ENCODE measurements at places on chromosomes 2 and 18. TPM values are rescaled to one million over a fixed set of nuclear protein-coding genes. Genes with fewer than 3 reads are reported as not detected.

DNA sequence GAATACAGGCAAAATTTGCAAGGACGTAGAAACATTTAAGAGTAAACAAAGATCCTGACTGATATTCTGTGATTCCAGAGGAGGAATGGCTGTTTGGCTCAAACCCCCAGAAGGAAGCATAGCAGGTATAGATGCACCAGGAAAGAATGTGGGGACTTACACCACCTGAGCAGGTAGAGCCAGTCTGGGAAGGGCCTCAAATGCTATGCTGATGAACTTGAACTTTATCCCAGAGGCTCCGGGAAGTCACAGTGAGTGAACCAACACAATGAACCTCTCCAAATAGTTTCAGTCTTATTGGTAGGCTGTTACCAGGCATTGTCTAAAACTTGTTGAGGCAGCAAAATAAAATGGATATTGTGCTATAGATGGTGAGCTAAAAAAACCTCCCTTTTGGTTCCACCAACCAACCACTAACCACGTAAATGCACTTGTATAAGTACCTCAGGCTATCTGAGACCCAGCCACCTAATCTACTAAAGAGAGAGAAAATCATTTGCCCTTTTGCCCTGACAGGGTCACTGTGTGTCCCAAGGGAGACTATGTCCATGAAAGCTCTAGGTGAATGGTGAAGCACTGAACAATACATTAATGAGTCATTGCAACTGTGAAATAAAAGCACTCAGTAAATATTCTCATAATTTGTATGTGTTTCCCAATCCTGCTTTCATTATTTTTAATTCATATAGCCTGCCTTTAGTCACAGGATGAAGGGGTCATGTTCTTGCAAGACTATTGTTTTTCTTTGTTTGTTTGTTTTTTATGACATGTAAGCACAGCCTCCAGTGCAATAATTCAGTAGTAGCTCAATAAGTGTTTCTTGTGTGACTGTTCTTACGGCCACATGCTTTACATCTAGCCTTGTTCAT lies 911.6 kb downstream of the EPHA4 start:
- H3K27me3 ChIP-seq: no peaks in the 10 kb centered on the region
- H3K36me3 ChIP-seq: no peaks in the 10 kb centered on the region
- H3K4me1 ChIP-seq: no peaks in the 10 kb centered on the region
- H3K27ac ChIP-seq: no peak overlapping the region

- no peaks in the 10 kb centered on the region for H3K27me3 ChIP-seq
- H3K27ac ChIP-seq: no peak overlapping the region
- no peaks in the 10 kb centered on the region for H3K36me3 ChIP-seq
These were observed 49.8 kb downstream of the QPCT start for GRCh38 chr2:37394263-37394662.

- peaks cover 14% of the 10 kb centered on the region for H3K4me1 ChIP-seq
- peak; percentile 60 for DNase-seq
- H3K27me3 ChIP-seq: no peaks in the 10 kb centered on the region
- no peaks in the 10 kb centered on the region for H3K36me3 ChIP-seq
These were observed 95.0 kb downstream of the TNFRSF11A start for GRCh38 chr18:62420151-62420512.

Gene SH3RF3
- 7.3 TPM for total RNA-seq

DNA sequence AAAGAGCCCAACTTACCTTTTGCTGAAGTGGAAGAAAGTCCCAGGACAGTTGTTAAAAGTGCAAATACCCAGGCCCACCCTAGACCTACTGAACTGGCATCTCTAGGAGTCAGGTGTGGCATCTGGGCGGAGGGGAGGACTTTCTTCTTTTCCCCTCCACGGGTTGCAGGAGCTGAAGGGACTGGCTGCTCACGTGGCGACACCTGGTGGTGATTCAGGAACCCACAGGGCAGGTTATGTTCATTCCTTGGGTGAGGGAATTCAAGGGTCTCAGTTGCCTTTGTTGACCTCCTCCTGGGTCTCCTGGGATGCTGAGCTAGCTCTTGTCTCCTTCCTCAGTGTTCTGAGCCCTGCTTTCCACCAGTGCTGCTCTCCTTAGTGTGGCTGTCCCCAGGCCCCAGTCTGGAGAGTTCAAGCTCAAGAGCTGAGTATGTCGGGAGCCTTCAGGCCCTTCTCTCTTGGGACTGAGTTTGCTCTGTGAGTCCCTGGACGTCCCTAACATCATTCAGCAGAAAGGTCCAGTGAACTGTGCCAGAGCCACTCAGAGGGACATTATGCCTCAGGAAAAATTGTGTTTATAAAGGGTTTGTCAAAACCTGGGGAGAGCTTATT lies 56.9 kb downstream of the DYSF start:
- H3K4me1 ChIP-seq: no peaks in the 10 kb centered on the region
- DNase-seq: peak; percentile 19
- no peak overlapping the region for H3K4me3 ChIP-seq
- H3K27me3 ChIP-seq: no peaks in the 10 kb centered on the region
- no peaks in the 10 kb centered on the region for H3K36me3 ChIP-seq

DNA sequence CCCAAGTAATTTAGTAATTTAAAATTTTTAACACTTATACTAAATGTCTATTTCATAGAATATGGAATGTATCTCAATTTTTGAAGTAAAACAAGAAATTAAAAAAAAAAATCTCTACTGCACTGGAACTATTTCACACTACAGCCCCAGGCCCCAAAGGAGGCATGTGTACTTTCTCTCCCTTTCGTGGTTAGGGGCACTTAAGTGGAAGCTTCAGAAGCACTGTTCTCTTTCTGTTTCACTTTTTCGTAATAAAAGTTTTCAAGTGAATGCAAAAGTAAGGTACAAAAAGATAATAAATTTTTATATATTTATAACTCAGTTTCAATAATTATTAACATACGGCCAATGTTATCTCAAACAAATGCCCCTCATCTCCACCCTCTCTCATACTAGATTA lies 123.8 kb upstream of the STON1 start:
- DNase-seq: no peak
- H3K4me1 ChIP-seq: no peaks in the 10 kb centered on the region
- no peak overlapping the region for H3K27ac ChIP-seq
- no peak overlapping the region for H3K4me3 ChIP-seq
- no peaks in the 10 kb centered on the region for H3K27me3 ChIP-seq

DNA sequence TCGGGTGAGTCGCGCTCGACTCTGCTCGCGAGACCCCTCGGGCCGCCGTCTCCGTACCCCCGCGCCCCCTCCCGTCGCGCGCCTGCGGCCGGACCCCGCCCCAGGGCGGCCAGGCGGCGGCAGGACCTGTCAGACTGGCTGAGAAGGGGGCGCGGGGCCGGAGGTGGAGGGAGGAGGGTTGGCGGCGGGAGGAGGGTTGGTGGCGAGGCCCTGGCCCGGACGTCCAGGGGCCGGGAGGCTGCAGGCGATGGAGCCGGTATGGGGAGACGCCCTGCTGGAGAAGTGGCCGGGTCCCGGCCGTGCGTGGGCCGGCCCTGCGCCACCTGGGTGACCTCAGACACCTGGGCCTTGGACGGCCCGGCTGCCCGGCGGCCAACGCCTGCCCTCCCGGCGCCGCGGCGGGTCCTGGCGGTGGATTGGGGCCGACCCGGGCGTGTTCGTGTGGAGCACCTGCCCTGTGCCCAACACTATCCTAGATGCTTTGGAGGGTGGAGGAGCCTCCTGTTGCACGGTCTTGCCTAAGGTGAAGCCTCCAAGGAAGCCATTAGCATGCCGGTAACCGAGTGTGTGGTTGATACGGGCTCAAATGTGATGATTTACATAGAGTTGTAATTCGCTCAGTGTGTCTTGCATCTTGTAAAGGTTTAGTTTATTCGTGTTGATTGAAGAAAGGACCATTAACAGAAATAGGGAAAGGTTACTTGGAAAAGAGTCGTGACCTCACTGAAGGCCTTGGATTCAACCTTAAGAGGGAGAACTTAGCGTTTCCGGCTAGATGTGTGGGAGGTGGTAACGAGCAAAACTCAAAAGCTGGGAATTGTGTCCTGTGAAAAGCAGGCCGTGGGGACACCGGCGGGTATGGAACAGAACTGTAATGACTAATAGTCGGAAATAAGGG lies 550 bp downstream of the MYL12B start:
- peak overlapping the region; percentile 98 for H3K27ac ChIP-seq
- H3K27me3 ChIP-seq: no peaks in the 10 kb centered on the region
- DNase-seq: peak; percentile 39
- peak overlapping the region; percentile 100 for H3K4me3 ChIP-seq
- H3K36me3 ChIP-seq: peaks cover 21% of the 10 kb centered on the region

- peaks cover 16% of the 10 kb centered on the region for H3K4me1 ChIP-seq
- peak overlapping the region; percentile 81 for H3K27ac ChIP-seq
- H3K4me3 ChIP-seq: peak overlapping the region; percentile 23
These were observed 31.0 kb downstream of the SNORC start for GRCh38 chr2:232900811-232901735.

Gene SRD5A2
- not detected for total RNA-seq

Gene EXOC6B
- 26.2 TPM for total RNA-seq

- H3K4me1 ChIP-seq: no peaks in the 10 kb centered on the region
- H3K36me3 ChIP-seq: no peaks in the 10 kb centered on the region
- no peak for DNase-seq
- H3K4me3 ChIP-seq: no peak overlapping the region
- H3K27ac ChIP-seq: no peak overlapping the region
- H3K27me3 ChIP-seq: no peaks in the 10 kb centered on the region
These were observed 112.7 kb downstream of the ANKRD44 start for GRCh38 chr2:197197895-197198311.

- peak; percentile 31 for DNase-seq
- H3K4me3 ChIP-seq: no peak overlapping the region
- no peaks in the 10 kb centered on the region for H3K36me3 ChIP-seq
- no peak overlapping the region for H3K27ac ChIP-seq
- H3K4me1 ChIP-seq: no peaks in the 10 kb centered on the region
These were observed 169.7 kb upstream of the NOSTRIN start for GRCh38 chr2:168632709-168633121.

DNA sequence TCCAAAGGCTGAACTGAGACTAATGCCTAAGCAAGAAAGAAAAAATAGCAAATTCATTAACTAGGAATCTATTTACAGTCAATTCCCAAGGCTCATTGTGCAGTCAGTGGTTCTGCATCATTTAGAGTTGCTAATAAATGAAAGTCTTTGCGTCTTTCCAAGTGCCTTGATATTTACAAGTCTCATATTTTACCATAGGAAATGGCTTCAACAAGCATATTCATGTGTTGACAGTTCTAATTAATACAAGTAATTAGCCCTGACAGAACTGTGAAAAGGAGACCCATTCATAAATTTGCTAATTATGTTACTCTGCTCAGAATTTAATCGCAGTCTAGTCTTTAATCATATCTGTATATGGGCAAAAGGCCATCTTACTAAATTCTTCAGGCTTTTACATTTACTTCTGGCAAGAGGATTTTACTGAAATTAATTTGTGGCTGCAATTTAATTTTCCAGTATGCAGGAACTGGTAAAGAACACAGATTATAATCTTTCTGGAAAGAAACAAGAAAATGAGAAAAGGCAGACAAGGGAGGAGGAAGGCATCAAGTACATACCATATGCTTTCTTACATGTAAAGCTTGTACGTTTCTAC lies 126.4 kb downstream of the RHBDD1 start:
- no peak for DNase-seq
- no peak overlapping the region for H3K4me3 ChIP-seq
- H3K27ac ChIP-seq: no peak overlapping the region
- no peaks in the 10 kb centered on the region for H3K36me3 ChIP-seq
- no peaks in the 10 kb centered on the region for H3K27me3 ChIP-seq

Gene SLC5A7
- total RNA-seq: 0.05 TPM

DNA sequence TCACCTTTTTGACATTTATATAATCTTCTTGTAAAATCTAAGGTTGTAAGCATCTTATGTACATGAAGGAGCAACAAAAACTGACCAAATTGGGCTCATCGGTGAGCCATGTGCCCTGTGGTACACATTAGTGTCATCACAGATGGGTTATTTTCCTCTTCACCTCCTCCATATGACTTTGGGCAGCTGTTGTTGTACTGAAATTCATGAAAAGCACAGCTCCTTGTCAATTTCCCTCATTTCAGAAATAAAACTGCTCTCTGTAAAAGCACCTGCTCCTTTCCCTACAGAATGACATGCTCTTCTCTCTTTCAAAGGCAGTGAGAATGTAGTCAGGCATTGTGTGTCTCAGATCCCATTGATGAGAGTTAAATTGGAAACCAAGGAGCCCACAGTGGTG lies 42.0 kb downstream of the DTNA start:
- H3K27ac ChIP-seq: no peak overlapping the region
- no peak overlapping the region for H3K4me3 ChIP-seq
- H3K4me1 ChIP-seq: no peaks in the 10 kb centered on the region

Gene ZNF385B
- total RNA-seq: 0.27 TPM

DNA sequence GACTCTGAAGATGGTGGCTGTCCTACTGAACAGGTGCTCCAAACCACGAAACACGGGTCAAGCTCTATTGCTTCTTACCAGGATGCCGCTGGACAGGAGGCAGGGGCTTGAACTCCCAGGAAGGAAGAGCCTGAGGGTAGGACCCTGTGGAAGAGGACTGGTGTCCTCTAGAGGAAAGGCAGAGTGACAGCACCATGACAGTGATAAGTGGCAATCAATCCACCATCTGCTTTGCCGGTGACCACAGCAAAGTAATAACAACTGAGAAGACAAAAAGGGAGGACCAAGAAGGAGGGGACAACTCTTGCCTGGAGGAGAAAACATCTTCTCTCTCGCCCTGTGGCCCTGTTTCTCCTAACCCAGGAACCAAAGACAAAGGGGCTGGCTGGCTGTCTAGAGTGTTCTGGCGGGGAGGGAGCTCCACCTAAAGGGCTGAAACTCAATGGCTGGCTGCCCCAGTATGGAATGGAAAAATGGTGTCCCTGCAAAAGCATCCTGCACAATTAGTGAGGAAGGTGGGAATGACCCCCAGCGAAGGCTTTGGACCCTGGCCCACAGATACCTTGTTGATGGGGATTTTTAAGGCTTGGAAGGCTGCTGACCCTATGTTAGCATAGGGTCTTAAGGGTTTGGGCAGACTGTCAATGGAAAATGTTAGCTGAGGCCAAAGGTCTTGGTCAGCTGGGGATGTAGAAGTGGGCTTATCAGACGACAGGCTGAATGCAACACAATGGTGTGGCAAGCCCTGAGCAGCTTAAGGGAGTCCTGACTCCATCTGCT lies 35.4 kb downstream of the PROC start:
- DNase-seq: no peak
- H3K27ac ChIP-seq: no peak overlapping the region
- H3K27me3 ChIP-seq: no peaks in the 10 kb centered on the region
- H3K36me3 ChIP-seq: no peaks in the 10 kb centered on the region

Gene ARHGAP25
- total RNA-seq: 0.30 TPM

- peak overlapping the region; percentile 75 for H3K4me3 ChIP-seq
- peak overlapping the region; percentile 51 for H3K27ac ChIP-seq
- no peaks in the 10 kb centered on the region for H3K36me3 ChIP-seq
- H3K4me1 ChIP-seq: peaks cover 22% of the 10 kb centered on the region
These were observed 2.9 kb downstream of the RNF149 start for GRCh38 chr2:101305492-101306078.

Data from astrocyte (in vitro differentiated cells and primary cell).